ENCODE measurements at places on chromosomes 12 and 14. TPM values are rescaled to one million over a fixed set of nuclear protein-coding genes. Genes with fewer than 3 reads are reported as not detected.

DNA sequence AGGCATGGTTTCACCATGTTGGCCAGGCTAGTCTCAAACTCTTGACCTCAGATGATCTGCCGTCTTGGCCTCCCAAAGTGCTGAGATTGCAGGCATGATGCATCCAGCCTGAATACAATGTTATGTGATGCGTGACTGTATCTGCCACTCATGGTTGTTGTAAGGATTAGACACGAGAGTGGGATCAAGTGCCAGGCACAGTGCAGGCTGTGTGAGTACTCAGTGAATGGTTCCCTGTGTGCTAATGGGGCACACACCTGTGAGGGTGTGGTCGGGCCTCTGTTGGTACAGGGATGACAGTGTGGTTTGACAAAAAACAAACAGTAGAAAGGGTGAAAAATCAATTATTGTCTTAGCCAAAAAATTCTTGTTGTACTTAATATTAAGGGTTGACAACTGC is 61.8 kb downstream of the TECPR2 start:
- H3K27me3 ChIP-seq: no peaks in the 10 kb centered on the region
- H3K4me3 ChIP-seq: no peak overlapping the region
- H3K4me1 ChIP-seq: no peaks in the 10 kb centered on the region
- DNase-seq: no peak

DNA sequence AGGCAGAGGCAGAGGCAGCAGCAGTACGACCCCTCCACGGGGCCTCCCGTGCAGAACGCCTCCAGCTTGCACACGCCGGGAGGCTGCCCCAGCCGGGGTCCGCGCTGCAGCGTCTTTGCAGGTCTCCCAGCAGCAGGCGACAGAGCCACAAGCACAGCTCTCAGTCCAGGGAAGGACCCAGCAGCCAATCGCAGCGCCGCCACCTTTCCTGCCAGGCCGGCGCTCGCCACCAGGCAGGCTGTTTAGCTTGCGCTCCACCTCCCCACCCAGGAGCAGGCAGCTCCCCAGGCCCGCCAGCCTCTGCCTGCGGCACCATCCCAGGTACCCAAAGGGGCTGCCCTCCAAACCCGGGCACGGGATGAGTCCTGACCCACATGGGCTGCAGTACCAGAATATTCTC is 25.2 kb downstream of the DDX51 start:
- peaks cover 6% of the 10 kb centered on the region for H3K36me3 ChIP-seq
- no peak overlapping the region for H3K27ac ChIP-seq
- no peak overlapping the region for H3K4me3 ChIP-seq
- DNase-seq: no peak

DNA sequence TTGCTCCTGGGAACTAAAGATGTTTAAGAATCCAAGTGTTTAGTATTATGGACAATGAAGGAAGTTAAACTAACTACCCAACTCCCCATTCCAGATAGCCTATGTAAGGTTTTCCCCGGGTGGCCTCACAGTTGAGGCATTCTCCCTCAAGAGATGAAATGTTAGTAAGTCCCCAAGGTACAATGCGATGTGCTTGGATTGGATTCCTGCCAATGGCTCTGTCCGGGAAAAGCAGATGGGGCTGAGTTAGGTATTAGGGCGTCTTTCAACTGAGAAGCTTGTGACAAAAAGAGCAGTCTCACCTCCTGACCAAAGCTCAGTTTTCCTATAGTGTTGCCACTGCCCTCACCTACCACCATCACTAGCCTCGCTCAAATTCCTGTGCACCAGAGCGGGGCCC is 64.8 kb upstream of the E2F7 start:
- H3K27me3 ChIP-seq: no peaks in the 10 kb centered on the region
- no peaks in the 10 kb centered on the region for H3K36me3 ChIP-seq
- H3K4me1 ChIP-seq: no peaks in the 10 kb centered on the region
- no peak overlapping the region for H3K4me3 ChIP-seq
- DNase-seq: no peak
- H3K27ac ChIP-seq: no peak overlapping the region

DNA sequence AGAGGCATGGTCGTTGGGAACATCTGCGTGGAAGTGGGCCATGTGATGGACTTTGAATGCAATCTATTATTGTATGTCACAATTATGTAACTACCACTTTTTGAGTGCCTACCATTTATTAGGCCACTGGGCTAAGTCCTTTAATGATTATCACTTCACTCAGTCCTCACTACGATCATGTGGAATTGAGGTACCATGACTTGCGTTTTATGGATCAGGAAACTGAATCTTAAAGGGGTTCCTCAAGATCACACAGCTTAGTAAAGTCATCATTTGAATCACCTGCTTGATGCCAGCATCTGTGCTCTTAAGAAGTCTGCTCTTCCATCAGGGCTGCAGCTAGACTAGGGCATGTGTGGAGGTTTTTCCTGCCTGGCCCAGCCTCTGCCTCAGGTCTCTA is 136.7 kb downstream of the DAD1 start:
- H3K27ac ChIP-seq: no peak overlapping the region
- no peak overlapping the region for H3K4me3 ChIP-seq
- no peaks in the 10 kb centered on the region for H3K36me3 ChIP-seq
- DNase-seq: no peak
- no peaks in the 10 kb centered on the region for H3K27me3 ChIP-seq

The ATG101 gene
- total RNA-seq: 19.4 TPM

DNA sequence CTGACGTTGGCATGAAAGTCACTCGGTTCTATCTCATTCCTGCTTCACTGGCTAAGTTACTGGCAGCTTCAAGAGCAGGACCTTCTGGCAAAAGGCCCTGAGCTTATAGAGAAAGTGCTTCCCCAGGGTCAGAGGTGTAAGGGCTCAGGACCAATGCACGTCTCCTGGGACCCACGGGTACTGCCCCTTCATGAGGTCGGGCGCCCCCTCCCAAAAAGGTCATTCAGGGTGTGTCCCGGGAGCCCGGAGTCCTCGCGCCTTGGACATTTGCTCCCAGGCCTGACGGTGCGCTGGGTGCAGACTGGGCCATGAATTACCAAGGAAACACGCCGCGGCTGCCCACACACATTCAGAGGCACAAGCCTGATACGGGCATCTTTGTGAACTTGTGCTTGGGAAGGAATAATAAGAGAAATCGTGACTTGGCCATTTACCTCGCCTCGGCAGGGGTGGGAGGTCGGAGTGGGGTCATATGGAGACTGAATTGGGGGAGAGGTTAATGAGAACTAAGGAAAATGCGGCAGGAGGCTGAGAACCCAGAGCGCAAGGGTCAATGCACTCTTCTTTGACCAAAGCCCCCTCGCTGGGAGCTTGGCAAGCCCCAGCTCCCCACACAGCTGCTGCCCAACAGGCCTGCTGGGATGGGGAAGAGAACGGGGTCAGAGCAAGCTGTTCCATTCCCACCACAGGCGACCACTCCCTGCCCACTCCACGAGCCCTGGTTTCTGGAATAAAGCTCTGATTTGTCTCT is 15.7 kb upstream of the SLC6A12 start:
- no peak overlapping the region for H3K27ac ChIP-seq
- H3K4me3 ChIP-seq: no peak overlapping the region
- DNase-seq: no peak

The KRT1 gene
- total RNA-seq: not detected

GRCh38 chr14:68607081-68607866 is 185.6 kb downstream of the ZFP36L1 start:
- H3K4me3 ChIP-seq: peak overlapping the region; percentile 33
- H3K4me1 ChIP-seq: no peaks in the 10 kb centered on the region
- peak overlapping the region; percentile 63 for H3K27ac ChIP-seq
- no peaks in the 10 kb centered on the region for H3K36me3 ChIP-seq
- DNase-seq: no peak

DNA sequence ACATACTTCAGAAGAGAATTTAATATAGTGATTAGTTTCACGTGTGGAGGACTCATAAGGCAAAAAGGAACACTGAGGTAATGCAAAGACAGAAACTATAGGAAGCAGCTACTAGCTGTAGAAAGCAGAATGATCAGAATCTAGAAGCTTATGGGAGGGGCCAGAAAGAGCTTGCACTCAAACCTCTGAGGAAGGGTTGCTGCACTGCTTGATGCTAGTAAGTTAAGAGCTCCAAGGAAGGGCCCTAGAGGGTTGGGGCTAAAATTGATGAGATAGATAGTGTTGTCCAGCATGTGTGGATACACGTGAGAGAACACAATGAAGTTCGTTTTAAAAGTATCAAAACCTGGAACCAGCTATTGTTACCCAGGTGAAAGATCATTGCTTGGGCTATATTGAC is 311.1 kb downstream of the SLC6A15 start:
- no peak overlapping the region for H3K27ac ChIP-seq
- DNase-seq: no peak
- no peaks in the 10 kb centered on the region for H3K27me3 ChIP-seq
- H3K4me3 ChIP-seq: no peak overlapping the region

The NEUROD4 gene
- total RNA-seq: not detected

- no peaks in the 10 kb centered on the region for H3K27me3 ChIP-seq
- DNase-seq: no peak
- H3K4me1 ChIP-seq: no peaks in the 10 kb centered on the region
Observed at GRCh38 chr12:22969521-22969920, 344.6 kb downstream of the ETNK1 start.

The SLC5A8 gene
- not detected for total RNA-seq

DNA sequence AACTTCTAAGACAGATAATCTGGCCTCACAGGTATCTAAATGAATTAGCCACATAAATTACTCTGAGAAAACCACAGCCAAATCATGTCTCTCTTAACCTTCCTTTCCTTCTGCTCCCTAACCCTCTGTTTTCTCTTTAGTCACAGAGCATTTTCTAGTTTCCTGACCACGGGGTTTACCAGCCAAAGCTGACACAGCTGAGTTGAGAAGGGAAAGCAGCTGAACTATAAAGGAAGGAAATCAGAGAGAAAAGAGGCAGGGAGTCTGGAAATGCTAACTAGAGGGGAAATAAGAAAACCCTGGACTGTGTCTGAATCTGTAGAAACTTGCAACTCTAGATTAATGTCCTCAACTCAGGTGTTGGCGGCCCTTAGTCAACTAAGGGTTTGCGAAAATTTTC is 24.4 kb downstream of the ANKS1B start:
- H3K36me3 ChIP-seq: no peaks in the 10 kb centered on the region
- no peak overlapping the region for H3K4me3 ChIP-seq
- no peak overlapping the region for H3K27ac ChIP-seq

- peak overlapping the region; percentile 45 for H3K4me3 ChIP-seq
- peaks cover 3% of the 10 kb centered on the region for H3K36me3 ChIP-seq
- H3K4me1 ChIP-seq: peaks cover 24% of the 10 kb centered on the region
- no peak for DNase-seq
- no peaks in the 10 kb centered on the region for H3K27me3 ChIP-seq
- H3K27ac ChIP-seq: no peak overlapping the region
Observed at GRCh38 chr14:34013721-34014060, 62.8 kb upstream of the EGLN3 start.

The WNT1 gene
- 0.33 TPM for total RNA-seq

The KRT71 gene
- total RNA-seq: not detected

The IGFBP6 gene
- 0.65 TPM for total RNA-seq

GRCh38 chr12:79532907-79533288 is 157.9 kb downstream of the PAWR start:
- H3K27me3 ChIP-seq: peaks cover 6% of the 10 kb centered on the region
- H3K36me3 ChIP-seq: no peaks in the 10 kb centered on the region

GRCh38 chr14:105414456-105415371 is 4.9 kb upstream of the MTA1 start:
- DNase-seq: peak; percentile 53
- H3K4me3 ChIP-seq: peak overlapping the region; percentile 83
- H3K36me3 ChIP-seq: no peaks in the 10 kb centered on the region
- H3K27ac ChIP-seq: no peak overlapping the region
- H3K4me1 ChIP-seq: peaks cover 24% of the 10 kb centered on the region
- H3K27me3 ChIP-seq: no peaks in the 10 kb centered on the region

The SERPINA3 gene
- total RNA-seq: not detected

DNA sequence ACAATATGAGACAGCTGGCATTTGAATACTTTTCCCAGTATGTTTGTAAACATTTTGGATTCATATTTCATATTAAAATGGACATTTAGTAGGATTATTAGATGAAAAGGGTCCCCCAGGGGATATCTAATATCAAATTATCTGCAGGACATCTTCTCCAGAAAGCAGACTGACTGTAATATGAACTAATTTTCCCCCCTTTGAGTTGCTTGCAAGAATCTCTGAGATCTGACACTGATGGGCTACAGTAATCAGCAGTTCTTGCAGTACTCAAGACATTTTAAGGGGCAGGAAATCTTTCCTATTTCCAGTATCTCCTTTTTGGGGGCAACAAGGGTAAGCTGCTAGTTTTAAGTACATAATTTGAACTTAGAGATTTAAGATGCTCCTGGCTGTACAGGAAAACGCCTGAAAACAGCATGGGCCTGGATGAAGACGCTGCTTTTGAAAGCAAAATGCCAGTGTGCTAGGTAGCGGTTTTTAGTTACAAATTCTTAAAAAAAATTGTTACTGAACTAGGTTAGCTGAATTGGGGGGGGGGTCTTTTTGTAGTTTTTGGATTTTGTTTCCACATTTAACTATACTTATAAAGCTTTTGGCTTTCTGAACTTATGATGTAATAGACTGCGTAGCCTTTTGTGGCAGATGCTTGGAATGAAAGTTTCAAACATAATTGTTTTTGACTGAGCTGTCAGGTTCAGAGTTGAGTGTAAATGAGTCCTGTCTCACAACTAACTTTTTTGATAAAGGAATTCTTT is 2.2 kb downstream of the FRMD6 start:
- no peak overlapping the region for H3K27ac ChIP-seq
- DNase-seq: no peak
- peaks cover 26% of the 10 kb centered on the region for H3K27me3 ChIP-seq

The PAN2 gene
- total RNA-seq: 210 TPM

GRCh38 chr12:43210485-43211192 is 341.4 kb downstream of the ADAMTS20 start:
- H3K4me3 ChIP-seq: no peak overlapping the region
- no peaks in the 10 kb centered on the region for H3K27me3 ChIP-seq
- no peaks in the 10 kb centered on the region for H3K4me1 ChIP-seq
- DNase-seq: no peak
- H3K27ac ChIP-seq: no peak overlapping the region
- H3K36me3 ChIP-seq: no peaks in the 10 kb centered on the region

The PSMB11 gene
- 0.36 TPM for total RNA-seq

The TMPRSS12 gene
- total RNA-seq: not detected

The TAS2R10 gene
- total RNA-seq: 1.3 TPM

DNA sequence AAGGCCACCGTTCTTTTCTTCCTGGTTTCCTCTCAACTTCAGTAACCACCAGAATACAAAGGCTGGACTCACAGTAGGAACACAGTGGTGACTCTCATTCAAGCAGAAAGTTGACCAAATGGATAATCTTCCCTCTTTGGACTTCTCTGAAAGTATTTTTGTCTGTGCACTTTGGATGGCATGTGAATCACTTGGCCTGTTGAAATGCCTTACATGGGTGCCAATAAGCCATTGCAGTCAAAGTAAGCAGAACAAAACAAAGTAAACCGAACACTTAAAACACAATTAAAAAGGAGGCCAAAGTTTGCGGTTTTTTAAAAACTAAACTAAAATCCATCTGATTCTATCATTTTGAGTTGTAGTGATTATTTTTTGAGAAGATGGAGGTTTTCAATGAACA is 370.1 kb upstream of the DDHD1 start:
- no peak overlapping the region for H3K4me3 ChIP-seq
- H3K36me3 ChIP-seq: no peaks in the 10 kb centered on the region
- H3K4me1 ChIP-seq: no peaks in the 10 kb centered on the region
- H3K27ac ChIP-seq: no peak overlapping the region
- H3K27me3 ChIP-seq: no peaks in the 10 kb centered on the region

All from naive thymus-derived CD8-positive, alpha-beta T cell (primary cell).